ENCODE measurements at places on chromosomes 3 and 15.

DNA sequence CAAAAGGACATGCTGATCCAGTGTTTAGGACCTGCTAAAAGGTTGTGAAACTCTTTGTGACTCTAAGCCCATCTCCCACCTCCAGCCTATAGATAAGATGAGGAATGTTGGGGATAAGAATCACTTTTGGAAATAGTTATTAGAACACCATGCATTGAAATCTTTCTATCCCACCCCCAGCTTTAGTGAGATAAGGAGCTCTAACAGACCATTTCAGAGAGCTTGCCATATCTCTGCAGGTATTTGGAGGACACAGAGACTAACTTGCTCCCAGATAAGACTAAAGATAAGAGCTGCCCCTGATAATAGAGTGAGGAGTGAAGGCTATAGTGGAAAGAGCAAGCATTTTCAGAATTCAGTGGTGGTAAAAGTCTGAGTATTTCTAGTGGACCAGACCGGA is 53.1 kb upstream of the GNB4 start:
- no peak for DNase-seq

- DNase-seq: no peak
These were observed 7.7 kb downstream of the CAPN3 start for GRCh38 chr15:42367041-42367440.

GRCh38 chr15:94522125-94522524 is 290.8 kb downstream of the MCTP2 start:
- DNase-seq: no peak

GRCh38 chr3:54259636-54260035 is 137.3 kb downstream of the CACNA2D3 start:
- DNase-seq: no peak

DNA sequence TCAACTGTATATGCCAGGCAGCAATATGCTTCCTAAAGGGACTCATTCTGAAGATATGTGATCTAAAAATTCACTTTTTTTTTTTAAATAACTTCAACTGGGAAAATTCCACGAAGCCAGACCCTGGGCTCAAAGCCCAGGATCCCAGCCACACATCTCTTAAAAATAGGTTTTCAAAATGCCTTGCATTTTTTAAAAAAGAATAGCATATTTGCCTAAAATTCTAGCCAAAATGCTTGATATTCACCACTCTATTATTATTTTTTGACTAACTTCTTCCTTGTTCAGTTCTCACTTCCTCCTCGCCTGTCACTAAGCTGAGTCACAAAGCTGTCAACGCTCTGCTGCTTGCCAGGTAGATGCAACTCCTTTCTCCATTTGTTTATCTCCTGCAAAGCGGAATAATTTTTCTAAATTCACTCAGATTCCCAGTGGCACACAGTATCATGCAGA is 28.0 kb upstream of the VGLL4 start:
- DNase-seq: peak; percentile 61

DNA sequence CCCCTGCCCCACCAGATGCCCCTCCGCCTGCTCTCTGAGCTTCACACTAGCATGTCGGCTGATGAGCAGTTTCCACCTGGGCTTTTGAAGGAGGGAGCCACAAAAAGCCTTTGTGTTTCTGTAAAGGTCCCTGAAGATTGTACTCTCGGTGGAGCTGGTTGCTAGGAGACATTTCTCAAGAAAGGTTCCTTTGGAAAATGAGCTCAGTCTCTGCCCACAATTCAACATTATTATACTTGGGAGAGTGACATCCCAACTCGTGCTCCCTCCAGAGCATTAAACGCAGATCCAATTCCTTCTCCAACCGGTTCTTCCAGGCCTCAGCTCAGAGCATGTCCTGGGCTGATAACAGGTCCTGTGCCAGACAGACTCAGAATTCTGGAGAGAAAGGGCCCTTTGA is 26.8 kb upstream of the FAM107A start:
- no peak for DNase-seq

- DNase-seq: no peak
These were observed 207.7 kb upstream of the TPM1 start for GRCh38 chr15:62834686-62835329.

All from GM10248 (cell line).